Sciatic nerve (tissue), 2 donors: ENCODE measurements at places on chromosomes 12 and 14.

GRCh38 chr14:54784060-54784459, 118.6 kb downstream of the GCH1 start:
- DNase-seq = no peak

DNA sequence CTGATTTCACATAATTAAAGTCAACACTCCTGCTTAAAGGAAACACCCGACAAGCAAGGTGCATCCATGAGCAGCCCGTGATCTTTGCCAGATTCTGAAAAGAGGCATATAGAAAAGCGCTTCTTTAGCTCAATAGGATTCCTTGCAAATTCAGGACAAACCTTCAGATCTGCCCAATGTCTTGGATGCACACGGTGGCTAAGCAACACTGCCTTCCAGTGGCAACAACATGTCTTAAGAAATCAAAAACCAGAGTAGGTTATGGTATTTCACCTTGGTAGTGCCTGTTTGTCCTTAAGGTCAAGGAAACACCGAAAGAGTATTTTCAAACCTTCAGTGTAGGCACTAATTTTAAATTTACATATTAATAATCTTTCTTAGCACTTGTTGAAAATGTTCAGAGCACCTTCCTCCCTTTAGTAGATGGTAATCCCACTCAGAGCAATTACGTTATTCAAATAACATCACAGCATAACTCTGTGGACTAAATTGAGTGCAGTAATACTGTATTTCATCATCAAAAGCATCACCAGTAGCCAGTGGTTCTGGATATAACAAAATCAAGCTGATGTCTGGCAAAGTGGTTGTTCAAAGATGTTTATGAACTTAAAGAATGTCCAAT, 58.0 kb upstream of the CDKN3 start:
- DNase-seq = no peak

DNA sequence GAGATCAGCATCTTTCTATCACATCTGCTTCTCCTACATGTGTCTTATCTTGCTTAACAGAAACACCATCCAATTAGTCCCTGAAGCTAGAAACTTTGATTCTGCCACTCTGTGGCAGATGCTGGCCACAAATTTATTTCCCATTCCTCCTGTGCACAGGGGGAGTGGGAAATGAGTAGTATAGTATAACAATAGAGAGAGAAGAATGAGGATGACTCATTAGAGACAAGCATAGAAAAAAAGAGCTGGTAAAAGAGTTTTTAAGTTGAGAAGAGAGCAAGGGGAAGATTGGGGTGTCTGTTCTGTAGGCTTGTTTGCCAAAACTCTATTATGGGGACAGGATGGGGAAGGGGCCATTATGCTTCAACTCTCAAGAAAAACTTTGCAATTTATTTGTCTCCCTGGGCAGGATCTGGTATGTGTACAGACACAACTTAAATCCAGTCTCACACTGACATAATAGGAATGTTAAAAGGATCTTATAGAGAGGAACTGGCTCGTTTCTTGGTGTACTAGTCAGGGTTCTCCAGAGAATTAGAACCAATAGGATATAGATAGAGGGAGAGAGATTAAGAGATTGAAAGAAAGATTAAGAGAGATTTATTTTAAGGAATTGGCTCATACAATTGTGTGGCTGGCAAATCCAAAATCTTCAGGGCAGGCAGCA, 142.6 kb upstream of the CPSF6 start:
- DNase-seq = no peak

DNA sequence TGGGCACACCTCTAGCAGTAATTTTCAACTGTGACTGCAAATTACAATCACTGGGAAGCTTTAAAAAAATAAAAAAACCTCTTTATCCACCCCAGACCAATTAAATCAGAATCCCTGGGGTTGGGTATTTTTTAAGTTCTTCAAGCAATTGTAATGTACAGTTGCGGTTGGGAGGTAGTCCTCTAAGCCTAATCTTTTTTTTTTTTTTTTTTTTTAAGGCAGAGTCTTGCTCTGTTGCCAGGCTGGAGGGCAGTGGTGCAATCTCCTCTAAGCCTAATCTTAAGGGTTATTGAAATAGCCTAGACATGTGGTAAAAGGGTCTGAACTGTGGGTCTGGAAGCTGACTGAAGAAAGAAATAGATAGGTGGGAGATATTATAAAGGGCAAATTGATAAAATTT, 230.5 kb downstream of the AKAP6 start:
- DNase-seq = no peak

DNA sequence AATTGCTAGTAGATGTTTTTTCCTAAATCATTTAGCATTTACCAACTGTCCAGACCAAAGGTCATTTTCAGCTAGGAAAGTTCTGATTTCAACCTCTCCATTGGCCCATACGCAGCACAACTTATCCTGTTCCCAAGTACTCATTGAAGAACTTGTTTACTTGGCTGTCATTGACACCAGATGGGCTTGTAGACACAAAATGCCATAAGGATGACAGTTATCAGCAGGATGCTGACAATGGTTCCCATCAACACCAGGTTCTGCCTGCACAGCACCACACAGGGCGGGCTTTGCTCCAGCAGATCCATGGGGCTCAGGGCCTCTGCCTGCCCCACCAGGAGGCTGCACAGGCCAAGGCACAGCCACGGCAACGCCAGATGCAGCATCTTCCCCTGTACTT, 36.5 kb upstream of the TMPRSS12 start:
- DNase-seq = no peak

GRCh38 chr14:36333119-36333518, 12.7 kb upstream of the MBIP start:
- no peak for DNase-seq

DNA sequence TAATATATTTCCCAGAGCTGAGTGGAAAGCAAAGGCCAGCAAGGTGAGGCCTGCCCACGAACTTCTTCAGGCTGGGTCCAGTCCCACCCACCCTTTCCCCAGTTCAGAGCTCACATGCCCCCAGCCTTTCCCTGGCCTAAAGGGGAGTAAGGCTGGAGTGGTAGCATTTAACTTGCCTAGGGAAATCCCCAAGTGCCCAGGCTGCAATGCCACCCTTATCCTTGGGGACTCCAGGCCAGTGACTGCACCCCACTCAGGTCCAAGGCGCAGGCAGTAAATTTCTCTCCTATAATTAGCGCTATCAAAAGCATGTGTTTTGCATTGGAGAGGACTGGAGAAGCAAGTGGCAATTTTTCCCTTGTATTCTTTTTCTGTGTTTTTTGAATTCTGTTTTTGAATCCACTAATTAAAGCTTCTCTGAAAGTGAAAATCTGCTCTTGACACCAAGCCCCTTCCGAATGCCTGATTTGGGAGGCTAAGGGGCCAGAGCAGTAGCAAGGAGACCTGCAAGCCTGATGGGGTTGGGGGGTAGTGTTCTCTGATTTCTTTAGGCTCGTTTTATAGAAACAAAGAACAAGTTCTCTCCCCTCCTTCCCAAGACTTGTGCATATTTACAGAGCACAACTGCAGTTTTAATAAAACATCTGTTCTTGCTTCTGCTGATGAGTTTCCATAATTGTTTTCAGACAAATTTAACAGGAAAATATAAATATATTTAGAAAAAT, 3.5 kb upstream of the HOXC6 start:
- no peak for DNase-seq

DNA sequence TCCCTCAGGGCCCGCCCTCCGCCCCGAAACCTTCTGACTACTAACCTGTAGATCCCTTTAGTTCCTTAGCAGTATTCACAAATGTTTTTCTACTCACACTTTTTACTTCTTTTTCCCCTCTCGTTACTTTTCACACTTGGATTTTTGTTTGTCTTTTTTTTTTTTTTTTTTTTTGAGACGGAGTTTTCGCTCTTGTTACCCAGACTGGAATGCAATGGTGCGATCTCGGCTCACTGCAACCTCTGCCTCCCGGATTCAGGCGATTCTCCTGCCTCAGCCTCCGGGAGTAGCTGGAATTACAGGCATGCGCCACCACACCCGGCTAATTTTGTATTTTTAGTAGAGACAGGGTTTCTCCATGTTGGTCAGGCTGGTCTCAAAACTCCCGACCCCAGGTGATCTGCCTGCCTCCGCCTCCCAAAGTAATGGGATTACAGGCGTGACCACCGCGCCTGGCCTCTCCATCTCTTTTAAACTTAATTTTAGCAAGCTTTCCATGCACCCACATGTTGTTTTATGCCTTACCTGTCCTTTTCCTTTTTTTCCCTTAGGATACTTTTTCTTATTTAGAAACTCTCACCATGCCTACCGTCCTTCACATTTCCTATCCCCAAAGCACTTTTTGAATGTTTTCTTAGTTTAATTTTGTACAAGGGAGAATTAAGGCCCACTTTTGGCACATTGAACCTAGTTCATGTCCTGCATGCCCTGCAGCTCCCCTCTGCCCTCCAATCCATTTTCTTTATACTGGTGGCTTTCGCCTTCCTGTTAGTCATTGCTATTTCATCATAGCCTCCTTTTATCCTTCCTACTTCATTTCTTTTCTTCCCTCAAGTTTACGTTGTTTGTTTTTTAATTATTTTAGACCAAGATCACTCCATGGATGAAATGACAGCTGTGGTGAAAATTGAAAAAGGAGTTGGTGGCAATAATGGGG, 1.1 kb downstream of the SP1 start:
- peak; percentile 58 for DNase-seq

- no peak for DNase-seq
These were observed 125.6 kb upstream of the NOS1 start for GRCh38 chr12:117486840-117487659.

DNA sequence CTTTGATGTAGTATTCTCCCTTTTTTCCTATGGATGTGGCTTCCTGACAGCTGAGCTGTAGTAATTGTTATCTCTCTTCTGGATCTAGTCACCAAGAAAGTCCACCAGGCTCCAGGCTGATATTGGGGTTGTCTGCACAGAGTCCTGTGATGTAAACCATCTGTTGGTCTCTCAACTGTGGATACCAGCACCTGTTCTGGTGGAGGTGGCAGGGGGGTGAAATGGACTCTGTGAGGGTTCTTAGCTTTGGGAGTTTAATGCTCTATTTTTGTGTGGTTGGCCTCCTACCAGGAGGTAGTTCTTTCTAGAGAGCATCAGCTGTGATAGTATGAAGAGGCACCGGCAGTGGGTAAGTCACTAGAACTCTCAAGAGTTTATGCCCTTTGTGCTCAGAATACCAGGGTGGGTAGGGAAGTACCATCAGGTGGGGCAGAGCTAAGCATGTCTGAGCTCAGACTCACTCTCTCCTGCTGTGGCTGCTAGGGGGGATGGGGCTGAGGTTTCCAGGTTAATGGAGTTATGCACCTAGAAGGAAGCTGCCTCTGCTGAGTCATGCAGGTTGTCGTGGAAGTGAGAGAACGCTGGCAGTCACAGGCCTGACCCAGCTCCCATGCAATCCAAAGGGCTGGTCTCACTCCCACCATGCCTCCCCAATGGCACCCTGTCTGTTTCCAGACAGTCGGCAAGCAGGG, 3.0 kb upstream of the TAS2R14 start:
- no peak for DNase-seq

- DNase-seq = no peak
These were observed 66.8 kb downstream of the VWF start for GRCh38 chr12:6057700-6058099.

DNA sequence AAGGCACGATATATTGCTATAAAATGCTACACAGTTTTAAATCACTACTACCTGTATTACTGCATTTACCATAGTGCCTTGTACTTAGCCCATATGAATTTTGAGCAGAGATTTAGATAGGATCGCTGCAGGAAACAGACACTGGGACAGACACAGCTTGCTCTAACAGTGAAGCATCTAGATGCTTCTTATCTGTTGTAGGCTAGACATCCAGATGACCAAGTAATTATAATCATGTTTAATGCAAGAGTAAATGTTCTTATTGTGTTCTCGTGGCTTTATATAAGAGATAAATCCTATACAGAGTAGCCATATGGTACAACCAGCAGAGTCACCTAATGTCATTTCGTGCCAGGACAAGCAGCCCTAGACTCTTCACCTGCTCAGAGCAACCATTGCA, 92.8 kb downstream of the ASCL1 start:
- no peak for DNase-seq

DNA sequence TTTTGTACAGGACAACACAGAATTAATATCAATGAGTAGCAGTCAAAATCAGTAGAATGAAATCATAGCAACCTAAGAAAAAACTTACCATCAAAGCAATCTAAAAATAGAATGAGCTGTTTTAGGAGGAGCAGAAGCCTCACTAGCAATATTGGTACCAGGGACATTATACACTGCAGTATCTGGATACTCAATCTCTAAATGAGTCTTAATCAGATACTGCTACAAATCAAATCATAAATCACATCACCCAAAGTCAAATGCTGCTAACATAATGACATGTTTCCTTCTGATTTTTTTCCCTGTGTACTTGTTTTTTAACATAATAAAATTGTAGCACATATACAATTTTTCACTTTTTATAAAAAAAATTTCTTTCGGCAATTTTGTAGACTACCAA, 8.0 kb downstream of the RPS29 start:
- DNase-seq = no peak

DNA sequence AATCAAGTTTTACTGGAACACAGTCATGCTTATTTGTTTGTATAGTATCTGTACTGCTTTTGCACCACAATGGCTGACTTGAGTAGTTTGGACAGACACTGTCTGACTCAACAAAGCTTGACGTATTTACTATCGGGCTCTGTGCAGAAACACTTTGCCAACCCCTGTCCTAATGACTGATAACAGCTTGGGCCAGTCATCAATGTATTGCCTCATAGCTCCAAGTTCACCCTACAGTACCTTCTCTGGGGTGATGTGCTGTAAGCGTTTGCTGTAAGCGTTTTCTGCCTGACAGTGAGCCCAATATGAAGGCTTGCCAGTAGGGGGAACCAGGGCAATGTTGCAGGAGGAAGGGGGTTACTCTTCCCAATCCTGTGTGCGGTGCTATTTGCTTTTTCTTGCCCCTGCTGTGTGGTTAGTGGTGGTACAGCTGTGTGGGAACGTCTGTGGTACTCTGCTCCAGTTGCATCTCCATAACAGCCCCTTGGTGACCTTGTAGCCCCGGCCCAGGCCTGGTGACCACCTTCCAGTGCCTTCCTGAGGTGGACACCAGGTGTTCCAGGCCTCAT, 5.4 kb upstream of the CCDC177 start:
- no peak for DNase-seq

- peak; percentile 76 for DNase-seq
These were observed 5.5 kb upstream of the TC2N start for GRCh38 chr14:91872517-91873470.

DNA sequence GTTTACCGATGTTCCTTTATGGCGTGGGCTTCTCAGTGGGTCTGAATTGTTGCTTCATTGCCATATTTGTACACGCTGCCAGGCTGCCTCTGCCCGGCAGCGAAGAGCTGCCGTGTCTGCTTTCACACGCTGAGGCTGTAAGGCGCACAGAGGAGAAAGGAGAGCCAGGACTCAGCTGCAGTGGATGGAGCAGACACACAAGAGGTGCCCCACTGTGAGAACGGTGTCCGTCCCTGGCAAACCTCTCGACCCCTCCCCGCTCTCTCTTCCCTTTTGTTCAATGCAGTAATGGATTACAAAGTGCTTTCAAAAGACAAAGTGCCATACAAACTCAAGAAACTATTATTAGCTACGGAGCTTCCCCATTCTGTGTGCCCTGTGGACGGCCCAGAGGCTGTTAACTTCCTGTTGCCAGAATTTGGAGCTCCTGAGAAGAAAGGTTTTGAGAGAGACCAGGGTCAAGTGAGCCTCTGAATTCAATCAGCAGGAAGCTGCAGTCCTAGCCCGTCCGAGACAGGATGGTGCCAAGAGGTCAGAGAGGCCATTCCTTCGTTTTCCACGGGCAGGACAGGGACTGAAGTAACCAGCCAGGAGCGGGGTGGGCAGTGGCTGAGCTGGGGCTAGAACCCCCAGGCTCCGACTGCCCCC, 15.8 kb downstream of the CCND2 start:
- peak; percentile 47 for DNase-seq
